8988T (cell line): ENCODE measurements at places on chromosomes 3 and 15.

DNA sequence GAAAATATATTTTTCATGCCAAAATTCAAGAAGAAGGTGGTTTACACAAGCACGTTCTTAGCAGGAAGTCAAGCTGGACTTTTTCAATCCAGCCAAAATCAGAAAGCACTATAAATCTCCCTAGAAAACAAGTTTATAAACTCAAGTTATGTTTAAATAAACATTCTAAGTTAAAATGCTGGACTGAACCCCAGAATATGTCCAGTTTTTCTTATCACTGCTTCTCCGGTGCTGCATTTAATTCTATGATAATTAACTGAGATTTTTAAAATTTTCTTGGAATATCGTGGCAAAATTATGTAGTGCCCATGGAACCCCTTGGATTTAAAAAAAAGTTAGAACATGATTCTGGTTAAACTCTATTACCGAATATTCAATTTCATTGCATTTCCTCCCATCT, 218.2 kb upstream of the MDFIC2 start:
- DNase-seq, result no peak

- no peak for DNase-seq
These were observed 138.4 kb downstream of the NUP210 start for GRCh38 chr3:13281507-13282357.

GRCh38 chr3:67037615-67038014, 39.5 kb downstream of the KBTBD8 start:
- no peak for DNase-seq

DNA sequence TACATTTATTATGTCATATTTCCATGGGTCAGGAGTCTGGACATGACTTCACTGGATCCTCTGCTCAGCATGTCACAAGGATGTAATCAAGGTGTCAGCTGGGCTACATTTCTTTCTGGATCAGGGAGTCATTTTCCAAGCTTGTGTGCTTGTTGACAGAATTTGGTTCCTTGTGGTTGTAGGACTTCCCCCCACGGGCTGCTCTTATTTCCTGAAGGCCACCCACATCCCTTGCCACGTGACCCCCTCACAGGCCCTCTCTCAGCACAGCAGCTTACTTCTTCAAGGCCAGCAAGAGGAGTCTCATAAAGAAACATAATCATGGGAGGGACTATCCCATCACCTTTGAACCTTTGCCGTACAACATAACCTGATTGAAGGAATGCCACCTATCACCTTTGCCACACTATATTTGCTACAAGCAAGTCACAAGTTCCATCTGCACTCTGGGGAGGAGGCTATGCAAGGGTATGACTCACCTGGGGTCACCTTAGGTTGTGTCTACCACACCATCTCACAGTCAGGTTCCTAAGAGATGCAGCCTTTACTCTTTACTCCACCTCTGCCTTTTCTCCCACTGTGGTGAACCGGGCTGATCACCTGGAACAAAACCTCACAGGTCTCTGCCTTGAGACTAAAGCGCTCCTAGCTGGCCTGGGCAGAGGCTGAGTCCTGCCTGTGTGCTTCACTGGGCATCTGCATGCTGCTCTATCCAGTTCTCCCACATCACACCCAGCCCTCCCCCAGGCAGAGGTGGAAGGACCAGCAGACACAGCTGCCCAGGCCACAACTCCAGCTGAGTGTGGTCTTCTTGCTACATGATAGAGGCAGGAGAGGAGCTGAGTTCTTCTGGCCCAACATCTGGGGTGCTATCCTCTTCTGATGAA, 13.5 kb downstream of the RAB6B start:
- no peak for DNase-seq

DNA sequence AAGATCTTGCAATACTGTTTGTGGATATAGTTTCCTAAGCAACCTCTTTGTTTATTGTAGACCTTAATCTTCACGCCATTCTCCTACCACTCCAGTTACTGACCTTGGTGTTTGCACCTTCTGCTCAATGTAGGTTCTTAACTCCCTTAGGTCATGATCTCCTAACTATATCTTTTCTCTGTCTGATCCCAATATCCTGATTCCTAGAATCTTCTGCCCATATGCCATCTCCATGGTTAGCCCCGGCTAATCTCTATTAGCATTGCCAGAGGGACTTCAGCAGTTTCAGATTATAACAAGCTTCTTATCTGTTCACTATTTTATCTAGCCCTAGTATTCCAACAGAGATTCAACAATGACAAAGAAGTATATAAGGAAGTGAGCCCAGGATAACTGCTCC, 64.9 kb downstream of the IMPG2 start:
- DNase-seq, result no peak

DNA sequence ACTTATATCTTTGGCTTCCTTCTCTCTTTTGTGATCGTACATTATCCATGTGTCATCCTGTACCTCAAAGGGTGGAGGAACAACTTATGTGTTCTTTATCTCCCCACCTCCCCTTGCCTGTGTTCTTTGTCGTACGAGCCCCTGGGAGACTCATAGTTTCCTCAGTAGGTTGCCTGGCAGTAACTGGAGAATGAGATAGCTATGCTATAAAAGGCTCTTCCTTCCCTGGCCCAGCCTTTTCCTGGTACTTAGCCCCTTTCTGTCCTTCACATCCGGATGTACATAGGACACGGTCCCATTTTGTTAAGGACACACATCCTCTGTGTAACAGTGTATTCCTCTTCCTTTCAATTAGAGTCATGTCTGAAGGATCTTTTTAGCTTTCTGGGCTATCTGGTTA, 32.1 kb downstream of the PLCL2 start:
- no peak for DNase-seq

GRCh38 chr15:101169495-101170071, 82.3 kb downstream of the CHSY1 start:
- DNase-seq, result no peak

GRCh38 chr3:115071601-115072000, 75.5 kb downstream of the ZBTB20 start:
- no peak for DNase-seq

DNA sequence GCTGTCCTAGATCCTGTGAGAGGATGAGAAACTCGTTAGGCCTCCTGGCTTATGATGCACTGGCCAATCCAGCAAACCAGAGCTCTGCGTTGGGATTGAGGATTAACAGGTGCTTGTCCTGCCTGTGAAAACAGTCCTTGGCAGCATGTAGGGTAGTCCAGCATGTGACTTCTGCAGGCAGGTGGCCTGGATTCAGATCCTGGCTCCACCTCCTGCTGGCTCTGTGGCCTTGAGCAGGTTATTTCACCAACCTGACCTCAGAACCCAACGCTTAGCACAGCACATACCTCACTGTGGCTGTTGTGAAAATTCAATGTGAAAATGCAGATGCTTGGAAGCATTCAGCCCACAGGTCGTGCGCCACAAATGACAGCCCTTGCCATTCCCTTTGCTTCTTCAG, 33.6 kb downstream of the PLA2G4D start:
- no peak for DNase-seq

DNA sequence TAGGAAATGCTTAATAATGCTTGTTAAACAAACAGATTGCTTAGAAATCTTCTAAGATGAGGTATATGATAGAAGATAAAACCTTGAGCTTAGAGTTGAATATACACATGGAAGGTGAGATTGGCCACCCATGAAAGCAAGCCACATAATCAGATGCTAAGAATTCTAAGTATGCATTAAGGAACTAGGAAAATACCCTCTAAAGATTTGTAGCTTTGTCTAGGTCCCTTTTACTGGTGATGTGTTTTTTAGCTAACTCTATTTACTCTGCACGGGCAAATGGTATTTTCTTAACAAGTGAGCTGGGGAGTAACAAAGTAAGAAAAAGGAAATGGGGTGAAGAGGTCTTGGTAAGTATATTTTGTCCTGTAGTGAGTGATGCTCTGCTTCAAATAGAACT, 310.3 kb downstream of the OXSM start:
- DNase-seq, result no peak

- no peak for DNase-seq
These were observed 173.0 kb upstream of the TLE3 start for GRCh38 chr15:70270752-70271111.
